ENCODE measurements at places on chromosomes 6 and 20. TPM values are rescaled to one million over a fixed set of nuclear protein-coding genes. Genes with fewer than 3 reads are reported as not detected.

Gene AIF1
- total RNA-seq: 0.84 TPM

DNA sequence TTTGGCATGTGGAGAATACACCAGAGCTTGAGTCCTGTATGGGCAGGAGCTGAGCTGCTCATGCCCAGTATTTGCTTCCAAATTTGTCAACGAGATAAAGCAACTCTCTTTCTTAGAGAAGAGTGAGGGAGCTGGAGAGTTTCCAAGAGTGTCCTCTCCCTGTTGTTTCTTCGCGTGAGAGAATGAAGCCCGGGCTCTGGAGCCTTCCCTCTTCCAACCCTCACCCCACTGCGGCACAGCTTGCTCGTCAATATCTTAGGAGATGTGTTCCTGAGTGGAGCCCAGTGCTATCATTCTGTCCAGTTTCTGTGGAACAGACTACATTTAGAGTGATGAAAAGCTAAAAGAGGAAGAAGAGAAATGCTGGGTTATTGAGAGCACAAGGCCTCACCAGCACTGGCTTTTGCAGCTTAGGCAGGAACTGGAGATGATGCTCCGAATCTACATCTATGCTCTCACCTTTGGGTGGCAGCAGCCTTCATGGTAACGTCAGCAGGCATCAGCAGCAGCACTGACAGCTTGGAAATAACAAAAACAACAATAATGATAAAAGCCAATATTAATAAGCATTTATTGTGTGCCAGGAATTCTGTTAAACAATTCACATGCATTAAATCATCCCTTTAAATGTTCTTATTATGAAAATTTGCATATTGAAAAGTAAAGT lies 66.5 kb upstream of the TFB1M start:
- no peak overlapping the region for H3K27ac ChIP-seq
- H3K4me1 ChIP-seq: no peaks in the 10 kb centered on the region
- no peaks in the 10 kb centered on the region for H3K27me3 ChIP-seq
- H3K4me3 ChIP-seq: no peak overlapping the region

Gene PTPRT
- total RNA-seq: 1.5 TPM

GRCh38 chr6:63589952-63590411 lies 17.7 kb downstream of the LOC128125822 start:
- H3K36me3 ChIP-seq: no peaks in the 10 kb centered on the region
- no peaks in the 10 kb centered on the region for H3K4me1 ChIP-seq
- DNase-seq: no peak
- no peaks in the 10 kb centered on the region for H3K27me3 ChIP-seq
- peak overlapping the region; percentile 14 for H3K27ac ChIP-seq

GRCh38 chr20:63942969-63943807 lies 13.0 kb downstream of the UCKL1 start:
- peak overlapping the region; percentile 57 for H3K27ac ChIP-seq
- DNase-seq: no peak
- no peaks in the 10 kb centered on the region for H3K27me3 ChIP-seq
- H3K4me3 ChIP-seq: no peak overlapping the region
- no peaks in the 10 kb centered on the region for H3K4me1 ChIP-seq
- peaks cover 20% of the 10 kb centered on the region for H3K36me3 ChIP-seq

Gene SAPCD1
- 8.4 TPM for total RNA-seq

Gene FHL5
- not detected for total RNA-seq

DNA sequence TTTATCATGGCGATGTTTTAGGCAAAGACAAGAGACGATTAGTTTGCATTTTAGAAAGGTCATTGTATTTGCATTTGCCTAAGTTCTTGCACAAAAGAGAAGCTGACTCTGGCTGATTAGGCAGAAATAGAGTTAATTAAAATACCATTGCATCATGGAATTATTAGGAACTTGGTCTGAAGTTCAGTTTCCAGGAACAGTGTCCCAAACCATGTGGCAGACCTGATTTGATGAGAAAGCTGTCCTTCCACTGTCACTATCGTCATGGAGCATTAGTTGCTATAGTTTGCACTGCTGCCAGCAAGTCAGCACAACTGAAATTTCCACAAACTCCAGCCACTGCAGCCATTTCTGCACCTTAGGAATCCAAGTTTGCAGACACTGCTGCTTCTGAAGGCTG lies 24.3 kb upstream of the MCUR1 start:
- H3K36me3 ChIP-seq: no peaks in the 10 kb centered on the region
- H3K27me3 ChIP-seq: no peaks in the 10 kb centered on the region
- H3K4me3 ChIP-seq: no peak overlapping the region
- no peaks in the 10 kb centered on the region for H3K4me1 ChIP-seq
- no peak overlapping the region for H3K27ac ChIP-seq

GRCh38 chr6:11288065-11288464 lies 55.6 kb upstream of the NEDD9 start:
- H3K36me3 ChIP-seq: no peaks in the 10 kb centered on the region
- no peak overlapping the region for H3K4me3 ChIP-seq
- H3K27ac ChIP-seq: no peak overlapping the region
- no peaks in the 10 kb centered on the region for H3K4me1 ChIP-seq
- H3K27me3 ChIP-seq: no peaks in the 10 kb centered on the region

DNA sequence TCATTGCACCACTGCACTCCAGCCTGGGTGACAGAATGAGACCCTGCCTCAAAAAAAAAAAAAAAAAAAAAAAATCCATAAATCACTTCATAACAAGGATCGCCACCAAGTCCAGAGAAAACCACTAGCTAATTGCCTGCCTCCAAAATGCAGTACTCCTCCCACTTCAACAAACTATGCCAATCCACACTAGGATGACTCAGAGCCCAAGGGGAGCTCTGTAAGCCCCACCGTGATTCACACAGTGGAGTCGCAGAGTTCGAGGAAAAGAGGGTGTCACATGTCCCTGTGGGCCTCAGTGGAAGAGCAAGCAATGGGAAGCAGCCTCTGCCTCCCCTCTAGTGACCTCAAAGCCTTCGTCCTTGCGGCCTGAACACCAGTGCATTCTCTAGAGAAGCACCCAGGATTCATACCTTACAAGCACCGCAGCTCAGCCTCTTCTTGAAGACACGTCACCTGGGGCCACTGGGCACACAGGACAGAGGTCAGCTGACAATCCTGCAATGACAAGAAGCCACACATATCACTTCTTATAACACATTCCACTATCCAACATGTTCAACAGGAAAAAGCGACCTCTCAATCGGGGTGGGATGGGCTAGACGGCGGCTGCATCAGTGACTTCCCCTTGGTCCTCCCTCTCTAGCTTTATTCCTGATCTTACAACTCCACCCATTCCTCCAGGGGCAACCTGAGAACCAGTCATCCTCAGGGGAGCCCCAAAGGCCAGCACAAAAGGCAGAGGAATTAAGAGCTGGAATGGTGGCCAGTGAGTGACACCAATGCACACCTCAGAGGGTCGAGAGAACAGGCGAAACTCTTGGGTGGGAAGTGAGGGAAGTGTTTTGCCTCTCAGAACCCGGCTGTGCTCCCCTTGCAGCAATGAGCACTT lies 8.9 kb downstream of the SNHG17 start:
- peaks cover 95% of the 10 kb centered on the region for H3K36me3 ChIP-seq
- no peaks in the 10 kb centered on the region for H3K27me3 ChIP-seq
- H3K4me1 ChIP-seq: no peaks in the 10 kb centered on the region
- no peak overlapping the region for H3K27ac ChIP-seq

DNA sequence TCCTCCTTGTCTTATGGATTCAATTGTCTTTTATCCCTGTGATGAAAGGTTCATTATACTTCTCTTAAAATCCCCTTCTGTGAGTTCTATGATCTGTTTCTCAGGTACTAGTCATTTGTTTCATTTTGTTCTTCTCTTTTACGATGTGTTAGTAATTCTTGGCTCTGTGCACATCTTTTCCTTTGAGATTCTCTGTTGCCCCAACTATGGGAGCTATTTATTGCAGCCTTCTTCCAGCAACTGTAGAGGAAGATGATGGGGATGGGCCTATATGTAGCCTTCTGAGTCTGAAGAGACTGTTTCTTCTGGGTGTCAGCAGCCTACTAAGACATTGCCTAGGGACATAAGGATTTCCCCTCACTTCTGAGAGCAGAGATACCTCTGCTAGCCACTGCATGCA lies 50.4 kb upstream of the TRERF1 start:
- no peaks in the 10 kb centered on the region for H3K4me1 ChIP-seq
- no peak for DNase-seq
- no peak overlapping the region for H3K4me3 ChIP-seq
- H3K27ac ChIP-seq: no peak overlapping the region

DNA sequence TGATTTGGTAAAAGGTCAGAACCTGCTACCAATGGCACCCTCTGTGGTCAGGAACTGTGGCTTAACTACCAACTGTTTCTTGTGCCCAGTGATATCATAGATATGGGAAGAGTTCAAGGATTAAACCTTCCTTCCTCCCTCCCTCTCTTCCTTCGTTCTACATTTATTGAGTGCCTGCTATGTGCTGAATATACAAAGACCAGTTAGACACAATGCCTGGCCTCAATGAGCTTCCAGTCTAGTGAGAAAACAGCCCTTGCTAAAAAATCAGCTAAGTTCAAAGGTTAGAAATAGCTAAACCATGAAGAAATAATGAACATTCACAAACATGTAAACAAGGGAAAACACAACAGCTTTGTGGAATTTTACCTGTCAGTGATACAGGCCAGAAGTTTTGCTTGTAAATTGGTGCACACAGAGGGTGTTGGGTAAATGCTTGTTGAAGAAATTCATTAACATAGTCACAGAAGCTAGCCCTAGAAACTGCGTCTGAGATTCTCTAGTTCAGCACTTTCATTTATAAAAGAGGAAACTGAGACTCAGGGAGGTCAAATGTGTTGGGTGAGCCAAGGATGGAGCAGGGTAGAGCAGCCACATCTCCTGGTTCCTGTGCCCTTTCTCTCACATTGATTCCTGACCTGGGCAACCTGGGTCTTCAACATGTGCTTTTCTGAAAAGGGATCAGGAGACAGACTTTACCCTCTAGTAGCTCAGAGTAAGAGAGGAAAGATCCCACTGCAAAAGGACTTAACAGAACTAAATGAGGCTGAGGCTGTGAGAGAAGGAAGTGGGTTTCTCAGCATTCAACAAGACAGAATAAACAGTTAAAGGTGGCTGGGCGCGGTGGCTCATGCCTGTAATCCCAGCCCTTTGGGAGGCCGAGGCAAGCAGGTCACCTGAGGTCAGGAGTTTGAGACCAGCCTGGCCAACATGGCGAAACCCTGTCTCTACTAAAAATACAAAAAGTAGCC lies 14.4 kb upstream of the FOXO3 start:
- H3K4me1 ChIP-seq: no peaks in the 10 kb centered on the region
- H3K36me3 ChIP-seq: no peaks in the 10 kb centered on the region
- DNase-seq: no peak
- no peak overlapping the region for H3K27ac ChIP-seq
- no peak overlapping the region for H3K4me3 ChIP-seq

DNA sequence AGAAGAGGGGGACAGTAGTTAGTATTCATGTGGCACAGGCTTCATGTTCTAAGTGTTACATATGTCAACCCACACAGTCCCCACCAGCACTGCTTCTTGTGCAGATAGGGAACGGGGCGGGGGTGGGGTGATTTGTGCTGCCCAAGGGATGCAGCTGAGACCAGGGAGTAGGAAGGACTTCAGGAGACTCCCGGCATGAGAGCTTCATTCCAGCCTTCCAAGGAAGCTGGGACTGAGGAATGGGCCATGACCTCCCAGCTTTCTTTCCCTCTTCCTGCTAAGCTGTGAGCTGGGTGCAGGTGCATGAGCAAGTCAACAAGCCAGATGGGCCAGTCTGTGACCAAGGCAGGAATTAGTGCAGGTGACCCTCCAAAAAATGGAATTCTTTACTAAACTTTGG lies 9.2 kb downstream of the BEND3 start:
- H3K4me1 ChIP-seq: peaks cover 7% of the 10 kb centered on the region
- no peak overlapping the region for H3K27ac ChIP-seq
- H3K36me3 ChIP-seq: peaks cover 4% of the 10 kb centered on the region
- H3K27me3 ChIP-seq: no peaks in the 10 kb centered on the region

Gene EFCAB8
- total RNA-seq: 2.5 TPM

DNA sequence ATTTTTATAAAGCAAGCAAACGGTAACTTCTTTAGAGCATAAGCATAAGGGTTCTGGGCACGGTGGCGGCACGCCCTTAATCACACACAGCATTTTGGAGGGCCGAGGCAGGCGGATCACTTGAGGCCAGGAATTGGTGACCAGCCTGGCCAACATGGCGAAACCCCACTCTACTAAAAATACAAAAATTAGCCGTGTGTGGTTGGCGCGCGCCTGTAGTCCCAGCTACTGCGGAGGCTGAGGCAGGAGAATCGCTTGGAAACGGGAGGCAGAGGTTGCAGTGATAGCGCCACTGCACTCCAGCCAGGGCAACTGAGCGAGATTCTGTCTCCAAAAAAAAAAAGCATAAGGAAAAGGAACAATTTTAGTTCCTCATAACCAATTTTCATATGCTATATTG lies 2.6 kb downstream of the SENP6 start:
- no peaks in the 10 kb centered on the region for H3K4me1 ChIP-seq
- no peak overlapping the region for H3K27ac ChIP-seq
- H3K27me3 ChIP-seq: no peaks in the 10 kb centered on the region
- peaks cover 12% of the 10 kb centered on the region for H3K36me3 ChIP-seq
- no peak for DNase-seq

Gene NTSR1
- total RNA-seq: 0.09 TPM

Gene MACROD2
- total RNA-seq: 3.9 TPM

- no peaks in the 10 kb centered on the region for H3K4me1 ChIP-seq
- H3K27ac ChIP-seq: no peak overlapping the region
- H3K27me3 ChIP-seq: no peaks in the 10 kb centered on the region
- H3K4me3 ChIP-seq: peak overlapping the region; percentile 9
- no peaks in the 10 kb centered on the region for H3K36me3 ChIP-seq
These were observed 6.3 kb upstream of the GTF3C6 start for GRCh38 chr6:110951986-110952794.

DNA sequence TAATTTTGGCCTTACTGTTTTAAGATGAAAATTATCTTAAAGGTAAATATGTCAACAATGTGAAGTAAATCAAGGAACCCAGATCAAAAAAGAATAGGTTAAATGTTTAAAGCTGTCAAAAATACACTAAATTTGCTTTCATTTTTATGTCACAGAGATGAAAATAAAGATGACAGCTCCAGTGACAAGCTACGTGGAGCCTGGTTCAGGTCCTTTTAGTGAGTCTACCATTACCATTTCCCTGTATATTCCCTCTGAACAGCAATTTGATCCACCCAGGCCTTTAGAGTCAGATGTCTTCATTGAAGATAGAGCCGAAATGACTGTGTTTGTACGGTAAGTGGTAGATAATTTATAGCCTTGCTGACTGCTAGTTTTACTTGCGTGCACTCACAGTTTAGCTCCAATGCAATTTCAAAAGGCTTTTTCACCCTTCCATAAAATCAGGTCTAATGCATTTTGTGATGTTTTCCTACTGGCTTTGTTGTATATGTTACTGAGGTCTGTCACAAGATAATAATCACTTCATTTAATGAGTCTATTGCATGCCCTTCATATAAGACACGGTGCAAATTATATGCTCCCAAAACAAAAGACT lies 1.9 kb downstream of the HEBP2 start:
- H3K27me3 ChIP-seq: no peaks in the 10 kb centered on the region
- peak; percentile 9 for DNase-seq
- no peak overlapping the region for H3K27ac ChIP-seq
- H3K4me1 ChIP-seq: no peaks in the 10 kb centered on the region
- H3K4me3 ChIP-seq: peak overlapping the region; percentile 96
- H3K36me3 ChIP-seq: peaks cover 53% of the 10 kb centered on the region

- H3K27ac ChIP-seq: peak overlapping the region; percentile 61
- H3K4me3 ChIP-seq: peak overlapping the region; percentile 82
- H3K27me3 ChIP-seq: no peaks in the 10 kb centered on the region
- no peaks in the 10 kb centered on the region for H3K4me1 ChIP-seq
These were observed 18.1 kb upstream of the CEBPB start for GRCh38 chr20:50172347-50173013.

Gene SRMS
- not detected for total RNA-seq

Gene XKR7
- total RNA-seq: 2.1 TPM
